ENCODE measurements at places on chromosomes 5 and 9.

- no peak for DNase-seq
Observed at GRCh38 chr9:130980526-130980925, 28.4 kb upstream of the LAMC3 start.

DNA sequence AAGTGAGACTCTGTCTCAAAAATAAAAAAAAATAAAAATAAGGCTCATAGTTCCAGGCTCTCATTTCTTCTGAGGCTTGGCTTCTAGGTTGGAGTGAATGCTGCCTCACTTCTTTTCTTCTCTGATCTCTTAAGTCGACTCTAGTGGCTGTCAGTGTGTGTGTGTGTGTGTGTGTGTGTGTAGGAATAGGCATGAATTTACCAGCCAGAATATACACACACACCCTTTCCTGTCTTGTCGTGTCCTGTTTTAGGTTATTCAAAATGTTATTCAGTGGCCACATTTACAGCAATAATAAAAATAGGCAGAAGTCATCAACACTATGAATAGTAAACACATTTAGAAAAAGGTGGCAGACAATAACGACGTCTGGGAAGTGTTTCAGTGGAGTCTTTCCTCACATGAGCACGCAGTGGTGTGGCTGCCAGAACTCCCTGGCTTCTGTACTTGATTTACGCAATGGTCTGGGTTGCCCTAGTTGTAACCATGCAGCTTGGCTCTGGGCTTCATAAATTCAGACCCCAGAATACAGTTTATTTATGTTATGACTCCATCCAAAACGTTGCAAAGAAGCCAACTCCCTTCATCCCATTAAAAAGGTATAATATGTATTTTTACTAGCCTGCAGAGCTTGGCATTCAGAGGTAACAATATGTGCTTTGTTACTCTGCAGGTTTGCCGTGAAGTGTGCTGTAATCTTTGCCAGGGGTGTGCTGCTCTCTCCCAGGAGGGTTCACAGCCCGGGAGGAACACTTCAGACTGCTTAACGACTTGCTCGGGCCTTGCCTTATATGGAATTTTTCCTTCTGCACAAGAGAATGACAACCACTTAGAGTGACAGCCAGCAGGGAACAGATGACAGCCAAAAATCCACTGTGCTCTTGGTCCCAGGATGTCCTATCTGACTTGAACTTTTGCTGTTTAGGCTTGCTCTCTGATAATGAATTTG lies 34.4 kb upstream of the PALM2AKAP2 start:
- no peak for DNase-seq

GRCh38 chr5:135212361-135213026 lies 178.5 kb upstream of the PITX1 start:
- DNase-seq = no peak

DNA sequence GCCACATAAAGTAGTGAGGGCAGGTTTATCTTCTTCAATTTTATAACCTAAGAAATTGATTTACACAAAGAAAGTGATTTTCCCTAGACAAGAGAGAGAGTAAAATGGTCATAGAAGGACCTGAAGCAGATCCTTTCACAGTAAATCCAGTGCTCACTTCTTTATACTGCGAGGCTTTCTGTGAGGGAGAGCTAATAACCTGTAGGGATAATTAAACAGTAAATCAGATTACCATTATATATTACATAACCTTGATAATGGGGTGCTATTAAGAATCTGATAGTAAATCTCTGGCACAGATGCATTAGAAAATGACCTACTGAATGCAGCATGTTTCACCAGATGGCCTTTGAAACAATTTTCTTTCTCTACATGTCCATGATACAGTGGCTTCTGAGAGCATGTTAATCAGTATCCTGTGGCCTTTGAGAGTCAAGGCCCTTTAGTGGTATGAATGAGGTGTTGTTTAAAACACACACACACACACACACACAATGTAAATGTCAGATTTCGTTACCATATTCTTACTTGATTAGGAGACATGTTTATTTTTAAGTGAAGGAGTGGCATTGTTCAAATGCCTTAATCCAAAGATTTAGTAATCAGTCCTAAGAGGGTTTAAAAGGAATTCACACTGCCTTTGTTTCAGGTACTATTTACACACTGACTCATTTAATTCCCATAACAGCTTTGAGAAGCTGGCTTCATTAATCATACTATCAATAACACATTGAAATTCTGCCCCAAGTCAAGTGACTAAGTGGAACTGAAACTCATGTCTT lies 124.7 kb downstream of the ALDH1A1 start:
- no peak for DNase-seq

DNA sequence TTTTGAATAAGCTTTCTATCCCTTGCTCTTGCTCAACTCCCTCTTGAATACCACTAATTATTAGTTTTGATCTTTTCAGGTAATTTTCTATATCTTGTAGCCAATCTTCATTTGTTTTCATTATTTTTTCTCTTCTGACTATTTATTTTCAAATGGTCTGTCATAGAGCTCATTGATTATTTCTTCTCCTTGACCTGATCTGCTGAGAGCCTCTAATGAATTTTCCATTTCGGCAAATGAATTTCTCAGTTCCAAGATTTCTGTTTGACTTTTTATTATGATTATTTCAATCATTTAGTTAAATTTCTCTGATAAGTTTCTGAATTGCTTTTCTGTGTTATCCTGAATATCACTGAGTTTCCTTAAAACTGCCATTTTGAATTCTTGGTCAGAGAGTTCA lies 39.4 kb downstream of the MTRR start:
- no peak for DNase-seq

DNA sequence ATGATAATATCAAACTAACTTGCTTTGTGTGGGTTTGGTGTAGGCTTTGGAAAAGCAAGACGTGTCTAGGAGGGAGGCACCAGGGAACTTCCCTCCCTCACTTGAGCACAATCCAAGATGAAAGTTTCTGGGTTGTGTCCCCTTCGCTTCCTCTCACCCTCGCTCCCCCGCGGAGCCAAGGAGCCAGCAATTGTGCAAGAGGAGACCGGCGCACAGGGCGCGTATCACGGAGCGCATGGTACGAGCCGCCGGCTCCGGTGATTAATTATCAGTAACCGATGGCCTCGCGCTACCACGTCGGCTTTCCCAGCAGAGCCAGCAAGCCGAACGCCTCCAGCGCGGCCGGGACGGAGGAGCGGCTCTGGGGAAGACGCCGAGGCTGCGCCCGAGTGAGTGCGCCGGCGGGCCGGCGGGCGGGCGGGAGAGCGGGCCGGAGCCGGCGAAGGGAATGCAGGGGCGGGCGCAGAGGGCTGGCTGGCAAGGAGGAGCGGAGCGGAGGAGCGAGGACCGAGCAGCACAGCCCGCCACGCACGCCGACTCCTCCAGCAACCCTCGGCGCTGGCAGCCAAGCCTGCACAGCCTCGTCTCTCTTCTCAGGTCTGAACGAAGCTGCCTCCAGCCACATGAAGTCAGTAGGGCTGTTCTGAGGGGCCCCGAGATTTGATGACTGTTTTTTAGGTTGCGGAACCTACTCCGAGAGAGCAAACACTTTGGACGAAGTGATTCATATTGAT lies 143.6 kb downstream of the BNC2 start:
- no peak for DNase-seq

- DNase-seq = no peak
Observed at GRCh38 chr5:173923218-173924095, 35.3 kb downstream of the CPEB4 start.

DNA sequence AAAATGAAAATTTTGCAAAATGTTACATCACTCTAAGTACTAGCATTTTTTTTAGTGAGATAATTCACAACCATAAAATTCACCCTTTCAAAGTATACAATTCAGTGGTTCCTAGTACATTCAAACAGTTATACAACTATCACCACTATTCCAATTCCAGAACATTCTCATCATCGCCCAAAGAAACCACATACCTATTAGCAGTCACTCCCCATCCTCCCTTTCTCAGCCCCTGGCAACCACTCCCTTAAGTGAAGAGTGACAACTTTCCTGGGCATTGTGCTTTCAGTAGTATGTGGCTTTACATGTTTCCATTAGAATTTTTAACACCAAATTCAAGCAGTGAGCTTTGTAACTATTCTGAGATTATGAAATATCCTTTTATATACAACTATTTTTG lies 81.4 kb downstream of the RASEF start:
- no peak for DNase-seq

DNA sequence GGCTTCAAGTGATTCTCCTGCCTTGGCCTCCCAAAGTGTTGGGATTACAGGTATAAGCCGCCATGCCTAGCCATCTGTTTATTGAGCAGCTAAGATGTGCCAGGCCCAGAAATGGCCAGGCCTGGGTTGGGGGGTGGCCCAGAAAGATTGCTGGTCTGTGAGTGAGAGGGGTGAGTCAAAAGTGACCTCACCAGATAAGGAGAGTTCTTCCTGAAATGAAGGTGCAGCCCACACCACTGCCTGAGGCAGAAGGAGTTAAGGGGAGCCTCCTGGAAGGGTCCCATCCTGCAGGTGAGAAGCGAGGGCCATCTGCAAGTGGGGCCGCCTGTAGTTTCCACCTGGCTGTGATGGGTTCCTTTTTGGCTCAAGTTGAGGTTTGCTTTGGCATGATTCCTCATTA lies 96.9 kb upstream of the KLF4 start:
- no peak for DNase-seq

DNA sequence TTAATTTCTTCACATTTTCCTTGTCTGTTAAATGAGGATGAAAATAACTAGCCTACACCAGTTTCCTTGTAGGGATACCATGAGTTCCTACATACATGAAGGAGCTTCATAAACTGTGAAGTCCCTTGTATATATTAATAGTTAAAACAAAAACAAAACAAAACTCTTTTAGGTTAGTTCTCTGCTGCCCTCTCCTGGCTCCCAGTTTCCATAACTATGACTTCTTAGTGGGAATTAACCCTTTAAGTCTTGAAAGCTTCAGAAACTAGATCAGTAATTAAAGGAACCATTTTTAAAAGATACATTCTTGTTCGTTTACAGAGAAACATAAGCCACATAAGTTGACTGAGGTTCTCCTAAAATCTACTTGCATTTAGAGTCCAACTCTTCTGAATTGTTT lies 500.0 kb upstream of the C9orf72 start:
- no peak for DNase-seq

All from stimulated activated CD8-positive, alpha-beta memory T cell treated with anti-CD3 and anti-CD28 coated beads, Interleukin-12 subunit alpha, Interleukin-12 subunit beta, amount 100 ng/mL, for 1 hour (primary cell).